ENCODE measurements at places on chromosomes 7 and 10.

DNA sequence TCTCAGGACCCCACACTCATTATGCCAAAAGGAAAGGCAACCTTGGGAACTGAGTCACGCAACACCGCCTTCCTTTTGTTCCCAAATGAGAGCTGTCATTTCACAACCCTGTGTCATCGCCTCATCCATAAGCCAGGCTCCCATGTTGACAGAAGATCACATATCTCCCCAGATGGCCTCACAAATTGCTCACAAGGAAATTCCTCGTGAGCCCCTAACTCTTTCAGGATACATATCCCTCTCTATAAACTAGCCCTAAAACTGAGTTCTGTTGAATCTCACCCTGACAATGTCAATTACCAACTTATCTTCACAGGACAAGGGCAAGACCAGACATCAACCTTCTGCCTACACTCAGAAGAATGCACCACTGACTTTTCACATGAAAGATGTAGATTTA lies 22.6 kb downstream of the CCDC3 start:
- no peak for DNase-seq

DNA sequence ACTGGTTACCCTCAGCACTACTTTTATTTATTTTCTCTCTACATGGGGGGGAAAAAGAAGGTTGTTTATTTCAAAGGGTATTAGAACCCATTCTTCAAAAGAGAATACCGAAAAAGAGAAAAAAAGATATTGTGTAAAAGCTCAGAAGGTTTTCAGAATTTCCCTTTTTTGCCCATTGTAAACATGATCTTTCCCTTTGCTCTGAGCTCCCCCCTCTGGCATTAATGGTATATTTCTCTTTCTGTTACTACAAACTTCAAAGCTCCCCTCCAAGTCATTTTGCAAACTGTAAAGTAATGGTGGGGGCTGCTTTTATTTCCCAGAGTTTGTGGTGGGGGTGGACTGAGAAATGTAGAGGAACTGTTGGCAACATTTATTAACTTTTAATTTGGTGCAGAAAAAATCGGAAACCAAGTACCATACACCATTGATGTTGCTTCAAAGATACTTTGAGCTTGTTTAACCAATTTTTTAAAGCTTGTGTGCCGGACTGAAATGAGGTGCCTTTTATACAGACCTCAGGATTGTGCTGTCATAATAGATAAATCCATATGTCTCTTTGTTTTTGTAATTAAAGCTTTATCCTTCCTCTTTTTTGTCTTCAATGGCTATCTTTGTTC lies 181.5 kb downstream of the EXOC4 start:
- DNase-seq: no peak

- DNase-seq: no peak
Observed at GRCh38 chr10:70879207-70879606, 9.2 kb downstream of the PCBD1 start.

DNA sequence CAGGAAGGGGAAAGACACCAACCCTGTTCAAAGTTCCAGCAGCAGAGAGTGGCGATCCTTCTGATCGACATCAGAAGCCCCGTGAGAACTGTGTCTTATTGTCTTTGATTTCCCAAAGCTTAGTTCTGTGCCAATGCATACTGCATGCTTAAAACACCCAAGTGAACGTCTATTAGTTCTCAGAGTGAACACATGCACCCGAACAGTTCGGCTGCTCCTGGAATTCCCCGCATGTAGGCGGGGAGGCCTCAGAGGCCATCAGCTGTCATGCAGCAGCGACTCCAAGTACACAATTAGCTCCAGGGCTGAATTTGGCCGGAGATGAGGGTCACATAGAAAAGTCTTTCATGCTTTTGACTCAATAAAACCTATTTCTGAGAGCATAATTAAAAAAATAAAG lies 276.9 kb downstream of the ZMYND11 start:
- DNase-seq: no peak

DNA sequence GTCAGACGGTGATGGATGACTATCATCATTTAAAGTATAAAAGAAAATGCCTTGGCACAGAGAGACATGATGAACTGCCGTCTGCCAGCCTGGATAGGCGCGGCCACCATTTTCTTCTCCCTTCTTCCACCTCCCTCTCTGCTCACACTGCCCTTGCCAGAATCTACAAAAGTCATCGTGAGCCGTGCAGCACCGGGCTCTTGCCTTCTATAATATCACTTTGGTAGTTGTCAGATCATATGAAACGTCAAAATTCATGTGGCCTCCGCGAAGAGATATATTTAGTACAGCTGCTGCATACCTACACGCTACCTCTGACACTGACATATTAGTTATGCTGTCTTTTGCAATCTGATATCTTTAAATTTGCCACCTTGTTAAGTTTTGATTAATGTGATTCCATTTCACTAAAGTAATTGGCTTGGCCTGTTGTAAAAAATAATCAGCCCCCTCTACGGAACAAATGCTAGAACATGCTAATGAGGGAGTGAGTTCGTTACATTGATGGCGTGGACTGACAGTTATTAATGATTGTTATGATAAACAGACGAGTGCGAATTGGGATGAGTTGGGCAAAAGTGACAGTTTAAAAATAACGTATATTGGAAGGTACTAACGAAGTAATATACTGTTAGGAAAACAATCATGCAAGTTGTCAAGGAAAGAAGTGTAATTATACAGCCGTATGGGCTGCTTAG lies 214.9 kb downstream of the LRMDA start:
- DNase-seq: no peak

DNA sequence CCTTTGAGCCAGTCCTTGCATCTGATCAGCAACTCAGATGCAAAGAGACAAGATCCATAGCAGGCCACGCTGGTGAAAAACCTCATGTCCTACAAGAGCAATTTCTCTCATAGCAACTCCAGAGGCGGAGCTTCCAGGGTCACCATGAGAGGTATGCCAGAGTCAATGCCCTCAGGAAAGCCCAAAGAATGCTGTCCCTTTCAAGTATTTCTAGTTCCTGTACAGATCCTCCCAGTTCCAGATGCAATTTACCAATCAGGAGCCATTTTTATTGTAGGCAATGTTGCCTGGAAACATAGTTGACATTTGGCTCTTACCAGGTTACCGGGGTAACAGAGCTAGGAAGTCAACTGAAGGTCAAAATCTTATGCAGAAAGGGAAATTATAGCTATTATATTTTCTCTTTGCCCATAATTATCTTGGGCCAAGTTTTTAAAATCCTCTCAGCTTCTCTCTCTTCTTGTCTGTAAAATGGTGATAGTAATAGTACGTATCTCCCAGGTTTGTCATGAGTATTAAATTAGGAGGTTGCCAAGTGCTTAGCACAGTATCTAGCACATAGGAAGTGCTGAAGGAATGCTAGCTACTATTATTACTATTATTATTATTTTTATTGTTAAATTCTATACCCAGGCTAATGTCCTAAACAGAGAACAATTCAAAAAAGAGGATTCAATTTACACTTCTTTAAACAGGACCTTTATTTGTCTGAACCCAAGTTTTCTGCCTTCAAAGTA lies 46.3 kb upstream of the TM9SF3 start:
- DNase-seq: no peak

DNA sequence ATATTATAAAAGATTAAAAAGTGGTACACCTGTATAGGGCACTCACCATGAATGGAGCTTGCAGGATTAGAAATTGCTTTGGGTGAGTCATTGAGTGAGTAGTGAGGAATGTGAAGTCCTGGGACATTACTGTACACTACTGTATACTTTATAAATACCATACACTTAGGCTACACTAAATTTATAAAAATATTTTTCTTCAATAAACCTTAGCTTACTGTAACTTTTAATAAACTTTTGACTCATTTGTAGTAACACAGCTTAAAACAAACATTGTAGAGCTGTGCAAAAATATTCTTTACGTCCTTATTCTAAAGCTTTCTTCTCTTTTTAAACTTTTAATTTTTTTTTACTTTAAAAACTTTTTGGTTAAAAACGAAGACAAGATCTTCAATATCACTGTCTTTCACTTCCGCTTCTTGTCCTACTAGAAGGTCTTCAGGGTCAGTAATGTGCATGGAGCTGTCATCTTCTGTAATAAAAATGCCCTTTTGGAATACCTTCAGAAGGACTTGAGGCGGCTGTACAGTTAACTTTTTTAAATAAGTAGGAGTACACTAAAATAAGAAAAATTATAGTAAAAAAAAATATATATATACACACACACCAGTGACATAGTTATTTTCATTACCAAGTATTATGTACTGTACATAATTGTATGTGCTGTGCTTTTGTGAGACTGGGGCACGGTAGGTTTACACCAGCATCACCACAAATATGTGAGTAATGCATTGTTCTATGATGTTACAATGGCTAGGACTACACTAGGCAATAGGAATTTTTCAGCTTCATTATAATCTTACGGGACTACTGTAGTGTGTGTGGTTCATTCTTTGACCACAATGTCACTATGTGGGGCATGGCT lies 3.5 kb downstream of the STK31 start:
- DNase-seq: no peak

DNA sequence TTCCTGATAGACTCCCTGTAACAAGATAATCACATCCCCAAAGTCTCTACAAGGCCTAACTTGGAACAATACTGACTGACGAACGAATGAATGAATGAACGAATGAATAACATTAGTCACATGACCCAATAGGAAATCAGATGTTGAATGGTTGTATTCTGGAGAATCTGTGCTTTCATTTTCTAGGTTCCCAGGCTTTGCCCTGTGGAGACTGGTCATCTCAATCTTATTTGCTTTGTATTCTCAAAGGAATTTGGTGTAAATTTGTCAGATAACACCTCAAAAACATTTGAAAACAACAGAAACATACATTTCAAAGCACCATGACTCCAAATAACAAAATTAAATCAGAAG lies 69.6 kb upstream of the COL1A2 start:
- DNase-seq: no peak

DNA sequence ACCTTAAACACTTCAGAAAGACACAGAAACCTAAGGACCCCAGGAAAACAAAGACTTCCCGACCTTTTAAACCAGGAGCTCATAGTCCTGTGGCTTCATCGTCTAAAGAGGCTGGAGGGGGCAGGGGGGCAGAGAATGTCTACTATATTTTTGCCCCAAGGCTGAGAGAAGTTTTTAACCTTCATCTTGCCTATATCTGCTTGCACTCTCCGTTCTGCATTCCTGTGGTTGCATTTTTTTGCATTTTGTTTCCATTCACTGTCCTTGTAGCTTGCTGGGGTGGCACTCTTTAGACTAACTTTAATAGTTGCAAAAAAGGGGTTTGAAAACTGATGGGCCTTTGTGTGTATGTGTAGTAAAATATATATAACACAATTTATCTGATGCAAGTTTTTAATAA lies 23.7 kb downstream of the PRKAR2B start:
- DNase-seq: no peak

GRCh38 chr10:33335551-33335800 lies 1.0 kb upstream of the NRP1 start:
- no peak for DNase-seq

GRCh38 chr10:120221873-120222485 lies 235.0 kb upstream of the PLPP4 start:
- DNase-seq: no peak

- no peak for DNase-seq
Observed at GRCh38 chr10:83667594-83667993, 471.7 kb upstream of the GHITM start.

Measured in stimulated activated naive CD4-positive, alpha-beta T cell (primary cell).